ENCODE measurements at places on chromosomes 11 and 22. TPM values are rescaled to one million over a fixed set of nuclear protein-coding genes. Genes with fewer than 3 reads are reported as not detected.

Gene ANKRD13D
- total RNA-seq: 9.8 TPM

Gene OR5P2
- not detected for total RNA-seq

Gene FAM180B
- not detected for total RNA-seq

GRCh38 chr11:58922479-58922878 lies 16.8 kb upstream of the GLYATL1 start:
- no peak for DNase-seq

DNA sequence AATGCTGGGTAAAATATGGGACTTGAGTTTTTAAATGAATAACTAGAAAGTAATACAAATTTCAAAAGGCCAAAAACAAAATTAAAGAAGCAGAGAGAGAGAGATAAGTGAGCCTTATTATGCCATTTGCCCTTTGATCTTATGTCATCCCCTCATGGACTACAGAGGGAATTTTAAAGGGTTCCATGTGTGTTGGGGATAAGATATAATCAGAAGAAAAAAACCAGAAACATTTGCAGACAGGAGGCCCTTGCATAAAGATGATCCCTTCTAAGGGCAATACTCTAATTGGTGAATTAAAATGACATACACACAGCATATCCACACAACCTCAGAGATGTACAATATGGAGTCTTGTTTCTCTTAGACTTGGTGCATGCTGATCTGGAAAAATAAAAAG lies 406.6 kb upstream of the LARGE1 start:
- no peak for DNase-seq

- DNase-seq: no peak
Observed at GRCh38 chr22:29195118-29195963, 10.4 kb upstream of the EMID1 start.

DNA sequence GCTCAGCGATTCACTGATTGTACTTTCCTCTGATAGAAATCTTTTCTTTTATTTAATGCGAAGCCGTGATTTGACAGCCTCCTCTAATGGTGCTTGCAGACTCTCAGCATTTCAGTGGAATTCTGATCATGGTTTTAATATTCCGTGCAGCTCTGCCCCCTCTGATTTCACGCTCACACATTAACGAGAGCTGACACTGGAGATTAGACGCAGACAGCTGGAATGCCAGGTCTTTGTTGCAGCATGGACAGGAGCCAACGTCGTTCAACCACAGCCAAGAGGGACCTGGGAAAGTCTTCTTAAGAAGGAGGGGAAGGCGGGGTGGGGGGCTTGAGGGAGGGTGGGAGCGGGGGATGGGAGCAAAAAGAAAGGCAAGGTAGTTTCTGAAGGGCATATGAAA lies 186.4 kb downstream of the BLID start:
- DNase-seq: peak; percentile 28

DNA sequence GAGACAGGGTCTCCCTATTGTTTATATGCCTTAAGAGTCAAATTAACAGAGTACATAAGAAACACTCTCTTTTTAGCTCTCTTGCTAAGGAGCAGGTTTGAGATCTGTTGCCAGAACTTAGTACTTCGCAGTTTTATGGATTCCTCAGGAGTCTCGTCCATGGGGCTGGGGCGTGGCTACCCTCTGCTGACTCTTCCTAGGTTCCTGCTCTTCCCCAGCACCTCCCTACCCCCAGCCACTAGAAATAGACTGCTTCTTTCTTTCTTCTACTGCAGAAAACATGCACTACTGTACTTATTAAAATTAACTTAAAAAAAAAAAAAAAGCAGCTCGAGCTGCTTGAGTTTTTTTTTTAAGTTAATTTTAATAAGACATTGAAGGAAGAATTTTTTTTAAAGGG lies 8.0 kb downstream of the FAM118B start:
- no peak for DNase-seq

GRCh38 chr11:92687724-92688123 lies 281.7 kb upstream of the MTNR1B start:
- no peak for DNase-seq

DNA sequence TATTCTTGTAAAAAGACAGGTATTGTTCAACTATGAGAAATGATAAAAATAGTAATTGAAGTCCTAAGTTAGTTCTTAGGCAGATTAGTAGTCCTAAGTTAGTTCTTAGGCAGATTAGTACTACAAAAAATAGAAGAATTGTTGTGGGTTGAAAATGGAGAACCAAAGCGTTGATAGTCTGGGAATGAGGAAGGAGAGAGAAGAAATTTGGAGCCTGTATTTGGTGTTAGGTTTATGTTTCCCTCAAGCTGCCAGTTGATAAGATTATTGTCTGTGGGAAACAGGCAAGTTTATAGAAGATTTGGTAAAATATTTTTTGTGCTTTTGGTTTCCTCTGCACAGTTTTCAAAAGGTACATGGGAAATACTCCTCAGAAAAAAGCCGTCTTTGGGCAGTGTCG lies 3.6 kb downstream of the BCO2 start:
- DNase-seq: no peak

Measured in pancreas (tissue), 10 donors.